ENCODE measurements at places on chromosomes 3 and 15.

DNA sequence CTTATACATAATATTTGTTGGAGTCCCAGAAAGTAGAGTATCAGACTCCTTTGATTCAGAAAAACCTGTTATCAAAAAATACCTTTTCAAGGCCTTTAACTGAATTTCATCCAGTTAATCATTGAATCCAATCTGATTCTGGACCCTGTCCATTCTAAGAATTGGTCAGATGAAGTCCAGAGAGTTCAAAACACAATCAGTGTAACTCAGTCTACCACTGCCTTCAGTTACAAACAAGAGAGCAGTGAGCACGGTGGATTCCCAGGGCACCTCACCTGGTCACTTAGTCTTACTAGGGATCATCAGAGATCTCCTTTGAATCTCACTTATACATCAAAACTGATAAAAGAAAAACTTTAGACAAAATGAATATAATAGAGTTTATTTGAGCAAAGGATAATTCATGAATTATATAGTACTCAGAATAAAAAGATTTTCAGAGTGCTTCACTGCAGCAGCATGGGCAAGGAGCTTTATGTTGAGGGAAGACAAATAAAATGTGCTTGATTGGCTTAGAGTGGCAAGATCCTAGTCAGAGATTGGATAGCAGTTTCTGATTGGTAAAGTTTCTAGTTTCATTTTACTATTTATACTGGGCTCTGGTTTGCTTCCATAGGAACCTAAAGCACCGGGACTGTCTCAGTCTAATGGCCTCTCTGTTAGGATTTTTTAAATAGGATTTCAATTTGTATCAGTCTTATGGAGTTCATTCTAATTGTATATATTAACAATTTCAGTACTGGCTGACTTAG lies 474.9 kb upstream of the GOLIM4 start:
- DNase-seq = no peak

- DNase-seq = no peak
These were observed 23.5 kb upstream of the TBC1D5 start for GRCh38 chr3:17765819-17766472.

DNA sequence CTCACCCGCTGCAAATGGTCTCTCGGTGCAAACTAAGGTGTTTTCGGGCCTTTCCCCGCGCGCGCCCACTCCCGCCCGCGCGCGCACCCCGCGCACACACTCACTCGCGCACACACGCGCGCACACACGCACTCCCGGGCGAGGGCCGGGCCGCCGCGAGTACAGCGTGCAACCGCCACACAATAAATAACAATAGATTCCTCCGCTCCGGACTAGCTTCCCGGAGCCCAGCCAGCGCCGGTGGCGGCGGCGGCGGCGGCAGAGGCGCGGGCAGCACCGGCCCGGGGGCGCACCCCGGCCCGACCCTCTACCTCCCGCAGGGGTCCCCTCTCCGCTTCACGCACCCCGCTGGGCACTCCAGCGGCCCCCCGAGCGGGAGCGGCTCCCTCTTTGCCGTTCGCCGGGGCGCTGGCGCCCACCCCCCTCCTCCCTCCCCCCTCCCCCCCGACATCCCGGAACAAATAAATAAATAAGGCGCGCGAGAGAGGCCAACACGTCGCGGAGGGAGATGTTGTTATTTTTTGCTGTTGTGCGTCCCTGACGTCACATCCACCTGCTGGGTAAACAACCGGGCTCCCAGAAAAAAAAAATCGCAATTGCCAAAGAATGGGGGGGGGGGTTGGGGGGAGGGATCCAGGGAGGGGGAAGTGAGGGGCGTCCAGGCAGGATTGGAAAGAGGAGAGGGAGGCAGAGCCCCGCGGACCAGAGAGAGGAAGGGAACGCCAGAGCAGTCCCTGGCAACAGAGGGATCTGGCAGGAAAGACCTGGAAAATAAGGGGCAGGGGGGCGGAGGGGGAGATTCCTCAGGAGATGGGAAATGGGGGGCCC lies at the start of gene FOXP1:
FOXP1 (minus strand) TSS at position 163 of the 828 bp plus-strand sequence. CDS start 385,347 bp downstream, outside the sequence.
- DNase-seq = peak; percentile 80

GRCh38 chr3:42368861-42369260 lies 41.5 kb downstream of the LYZL4 start:
- no peak for DNase-seq

DNA sequence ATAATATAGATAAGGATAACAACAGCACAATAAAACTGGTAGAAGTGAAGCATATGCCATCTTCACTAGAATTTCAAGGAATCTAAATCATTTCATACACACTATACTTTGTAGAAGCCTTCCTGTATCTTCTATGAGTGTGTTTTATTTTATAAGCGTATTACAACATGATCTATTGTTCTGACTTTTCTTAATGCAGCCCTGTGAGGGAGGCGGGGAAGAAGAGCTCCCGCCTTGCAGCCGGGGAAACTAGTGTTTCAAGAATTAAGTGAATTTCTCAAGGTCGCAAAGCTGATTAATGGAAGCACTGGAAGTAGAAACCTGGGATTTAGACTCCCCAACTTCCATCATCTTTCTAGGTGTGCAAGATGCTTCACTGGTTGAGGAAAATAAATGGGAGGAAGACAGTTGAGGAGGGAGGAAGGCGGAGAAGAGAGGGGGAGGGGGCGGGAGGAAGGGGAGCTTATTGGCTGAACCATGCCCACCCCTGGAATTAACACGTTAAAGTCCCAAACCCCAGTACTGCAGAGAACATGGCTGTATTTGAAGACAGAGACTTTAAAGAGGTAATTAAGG lies 32.9 kb downstream of the VGLL4 start:
- no peak for DNase-seq

GRCh38 chr3:33699275-33699674 lies 18.8 kb downstream of the CLASP2 start:
- no peak for DNase-seq

- no peak for DNase-seq
These were observed 251.0 kb upstream of the RARB start for GRCh38 chr3:25177041-25177440.

DNA sequence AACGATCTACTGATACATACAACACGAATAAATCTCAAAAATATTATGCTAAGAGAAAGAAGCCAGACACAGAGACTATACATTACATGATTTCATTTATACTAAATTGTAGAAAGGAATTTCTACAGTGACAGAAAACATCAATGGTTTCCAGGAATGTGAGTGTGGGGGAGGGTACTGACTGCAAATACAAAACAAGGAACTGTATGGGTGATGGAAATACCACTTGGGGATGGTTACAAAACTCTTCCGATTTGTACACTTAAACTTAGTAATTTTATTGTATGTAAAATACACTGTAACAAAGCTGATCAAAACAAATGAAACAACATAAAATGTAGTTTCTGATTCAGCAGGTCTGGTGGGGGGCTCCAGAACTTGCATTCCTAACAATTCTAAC lies 45.8 kb upstream of the IP6K2 start:
- DNase-seq = no peak

DNA sequence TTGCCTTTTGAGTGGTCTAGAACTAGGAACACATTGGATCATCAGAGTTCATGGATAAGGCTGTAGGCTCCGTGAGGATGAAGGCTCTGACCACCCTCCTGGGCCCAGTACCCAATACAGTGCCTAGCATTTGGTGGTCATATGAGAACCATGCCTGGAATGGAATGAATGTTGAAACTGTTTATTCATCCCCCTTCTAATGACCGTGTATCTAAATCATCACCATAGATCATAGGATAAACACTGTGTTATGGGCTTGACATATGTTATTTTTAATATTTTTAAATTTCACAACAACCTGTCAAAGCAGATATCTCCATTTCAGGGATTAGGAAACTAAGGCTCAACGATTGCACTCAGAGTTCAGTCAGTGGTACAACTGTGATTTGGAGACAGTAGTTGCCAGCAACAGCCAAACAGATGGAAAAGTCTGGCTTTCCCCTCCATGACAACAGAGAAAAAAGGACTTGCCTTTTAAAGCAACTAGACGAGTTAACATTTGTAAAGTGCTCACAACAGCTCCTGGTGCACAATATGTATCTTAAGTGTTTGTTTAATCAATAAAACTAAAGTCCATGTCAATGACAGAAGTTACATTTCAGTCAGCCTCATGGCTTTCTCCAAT lies 89.6 kb downstream of the TMEM266 start:
- DNase-seq = no peak

GRCh38 chr15:58545307-58546065 lies 113.7 kb downstream of the LIPC start:
- DNase-seq = peak; percentile 24

DNA sequence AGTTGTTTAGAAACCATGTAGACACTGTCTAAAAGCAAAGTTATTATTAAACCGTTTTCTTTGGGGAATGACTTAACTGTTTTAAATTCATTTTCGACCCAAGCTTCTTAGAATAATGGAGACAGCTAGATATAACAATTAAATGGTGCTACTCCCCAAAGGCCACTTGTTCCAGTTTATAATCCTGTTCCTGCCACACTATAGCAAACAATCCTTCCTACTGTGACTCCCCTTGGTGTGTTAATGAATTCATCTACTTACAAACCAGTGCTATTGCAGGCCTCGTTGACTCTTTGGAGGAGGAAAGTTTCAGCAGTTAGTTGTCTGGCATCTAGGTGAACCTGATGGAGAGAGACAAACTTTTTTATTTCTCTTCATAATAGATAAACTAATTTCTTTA lies 25.2 kb upstream of the CLSTN2 start:
- no peak for DNase-seq

DNA sequence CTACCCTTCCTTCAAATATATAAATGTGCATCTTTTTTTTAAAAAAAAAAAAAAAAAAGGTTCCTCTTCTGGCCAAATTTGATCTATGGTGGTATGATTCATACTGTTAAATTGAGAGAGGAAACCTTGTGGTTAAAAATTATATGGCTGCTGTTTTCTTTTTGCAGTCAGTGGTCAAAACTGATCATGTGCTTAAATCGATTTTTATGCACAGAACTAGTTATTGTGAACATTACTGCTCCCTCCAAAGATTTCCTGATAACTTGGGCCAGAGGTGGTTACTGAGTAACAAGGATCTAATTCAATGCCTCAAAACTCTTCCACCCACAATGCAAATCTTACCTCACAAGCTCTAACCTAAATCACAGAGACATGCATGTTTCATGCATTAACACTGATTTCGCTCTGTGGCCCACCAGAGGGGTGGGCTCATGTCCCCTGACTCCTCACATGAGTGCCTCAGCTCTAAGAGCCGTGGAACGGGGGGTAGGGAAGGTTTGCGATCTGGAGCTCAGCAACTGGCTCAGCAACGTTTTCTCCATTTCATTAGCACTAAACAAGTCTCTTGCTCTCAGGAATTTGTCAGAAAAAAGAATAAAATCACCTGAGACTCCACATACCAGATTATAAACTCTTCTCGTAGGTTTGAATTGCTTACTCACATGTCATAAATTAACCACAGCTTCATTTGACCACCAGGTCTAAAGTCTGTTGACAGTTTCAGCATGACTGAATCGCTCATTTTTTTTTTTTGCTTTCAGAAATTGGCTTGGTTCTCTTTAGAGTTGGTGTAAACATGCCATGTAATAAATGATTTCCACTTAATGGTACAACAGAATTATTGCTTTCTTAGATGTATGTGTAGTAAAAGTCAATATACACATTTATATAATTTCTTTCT lies 280.4 kb downstream of the CD47 start:
- DNase-seq = no peak

DNA sequence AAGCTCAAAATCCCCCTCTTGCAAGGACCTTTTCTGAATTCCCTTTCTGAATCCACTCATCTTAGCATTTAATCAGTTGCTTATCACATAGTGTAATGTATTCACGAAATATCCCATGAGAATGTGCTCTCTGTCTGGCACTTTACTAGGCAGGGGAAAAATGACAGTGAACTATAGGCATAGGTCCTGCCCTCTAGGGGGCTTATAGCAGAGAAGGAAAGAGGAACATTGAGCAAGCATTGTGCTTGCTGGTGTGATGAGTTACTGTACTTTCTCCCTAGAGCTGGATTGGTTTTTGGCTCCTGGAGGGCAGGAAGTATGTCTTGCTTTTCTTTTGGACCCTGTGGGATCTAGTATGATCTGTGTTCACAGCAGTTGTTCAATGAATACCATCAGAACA lies 26.5 kb downstream of the DUOX2 start:
- no peak for DNase-seq

DNA sequence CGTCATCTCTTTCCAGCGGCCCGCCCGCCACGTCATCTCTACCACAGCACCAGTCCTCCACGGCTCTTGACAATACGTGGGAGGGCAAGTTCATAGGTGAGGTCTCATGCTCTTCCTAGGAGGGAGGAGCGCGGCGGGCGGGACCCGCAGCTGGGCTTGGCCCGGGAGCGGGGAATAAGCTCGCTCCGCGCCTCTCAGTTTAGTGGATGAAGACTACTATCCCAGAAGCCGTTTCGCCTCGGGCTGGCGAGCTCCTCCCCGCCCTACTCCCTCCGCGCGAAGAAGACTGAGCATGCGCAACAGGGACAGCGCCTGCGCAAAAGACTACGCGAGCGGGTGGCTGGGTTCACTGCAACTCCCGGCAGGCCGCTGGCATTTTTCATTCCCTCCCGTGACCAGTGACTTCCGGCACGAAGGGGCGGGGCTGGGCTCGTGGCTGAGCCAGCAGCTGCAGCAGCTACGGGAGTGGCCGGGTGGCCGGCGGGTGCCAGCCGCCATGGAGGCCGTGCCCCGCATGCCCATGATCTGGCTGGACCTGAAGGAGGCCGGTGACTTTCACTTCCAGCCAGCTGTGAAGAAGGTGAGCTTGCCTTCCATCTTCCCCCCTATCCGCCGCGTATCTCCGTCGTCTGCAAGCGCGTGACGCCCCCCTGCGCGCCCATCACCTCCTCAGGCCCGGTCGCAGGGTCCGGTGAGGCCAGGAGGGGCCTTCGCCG lies at the start of gene PTPN23:
PTPN23 (plus strand) TSS at position 421 of the 716 bp plus-strand sequence; CDS start at position 497, 76 bp downstream.
- DNase-seq = peak; percentile 99

GRCh38 chr3:133797396-133798105 lies 8.1 kb upstream of the SRPRB start:
- no peak for DNase-seq

DNA sequence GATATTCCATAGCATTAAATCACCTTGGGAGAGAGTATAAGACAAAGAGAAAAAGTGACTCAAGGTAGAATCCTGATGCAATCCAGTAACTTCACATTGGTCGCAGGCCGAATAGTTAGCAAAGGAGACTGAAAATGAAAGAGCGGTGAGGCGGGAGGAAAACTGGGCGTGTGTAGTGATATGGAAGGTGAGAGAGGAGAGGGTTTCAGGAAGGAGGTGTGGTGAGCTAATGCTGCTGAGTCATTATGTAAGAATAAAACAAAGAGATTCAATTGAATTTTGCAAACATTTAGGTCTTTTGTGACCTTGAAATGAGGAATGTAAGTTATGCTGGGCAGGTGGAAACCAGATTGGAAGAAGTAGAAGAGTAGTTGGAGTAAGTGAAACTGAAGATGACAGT lies 235.3 kb downstream of the C3orf38 start:
- DNase-seq = no peak

All from CD4-positive, alpha-beta T cell treated with Interleukin-12 subunit alpha and Interleukin-12 subunit beta, for 1 hour (primary cell).